ENCODE measurements at places on chromosomes 16 and 17.

- DNase-seq: no peak
Measured at GRCh38 chr17:58082341-58082869, 814 bp upstream of the DYNLL2 start.

GRCh38 chr17:14921936-14922335 is 343.2 kb downstream of the PMP22 start:
- DNase-seq: no peak

- DNase-seq: no peak
Measured at GRCh38 chr16:4090351-4090851, 25.8 kb downstream of the ADCY9 start.

DNA sequence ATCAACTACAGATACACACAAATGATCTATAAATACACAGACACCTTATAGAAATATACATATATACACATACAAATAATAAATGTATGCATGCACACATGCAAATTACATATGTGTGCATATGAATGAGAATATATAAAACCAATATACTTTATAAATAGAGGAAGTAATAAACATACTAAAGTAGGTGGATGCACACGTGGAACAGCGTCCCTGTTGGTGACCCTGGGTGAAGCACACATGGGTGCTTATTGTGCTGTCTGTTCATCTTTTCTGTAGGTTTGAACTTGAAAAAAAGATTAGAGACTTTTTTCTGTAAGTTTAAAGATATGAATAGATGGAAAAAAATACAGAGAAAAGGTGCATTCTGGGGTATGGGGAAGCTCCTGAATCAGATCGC is 111.3 kb downstream of the SDR42E1 start:
- no peak for DNase-seq

- no peak for DNase-seq
Measured at GRCh38 chr16:82626791-82627261, at the start of gene CDH13. Gene CDH13, plus strand, starts transcription at chr16:82626969.

DNA sequence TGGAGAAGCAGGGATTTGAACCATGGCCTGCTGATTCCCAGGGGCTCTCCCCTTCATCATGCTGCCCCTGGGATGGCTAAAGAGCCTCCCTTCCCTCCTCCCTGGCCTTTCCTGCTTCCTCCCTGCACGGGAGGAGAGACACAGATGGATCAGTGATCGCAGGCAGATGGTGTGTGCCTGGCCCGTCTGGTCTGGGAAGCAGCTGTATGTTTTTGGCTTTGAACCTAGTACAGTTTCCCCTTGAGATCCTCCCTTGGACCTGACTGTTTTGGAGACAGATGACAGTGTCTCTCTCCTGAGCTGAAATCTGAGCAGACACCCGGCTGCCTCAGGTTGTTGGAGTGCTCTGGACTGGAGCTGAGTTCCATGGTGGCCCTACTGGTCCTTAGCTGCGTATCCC is 29.0 kb upstream of the ATP2C2 start:
- no peak for DNase-seq

DNA sequence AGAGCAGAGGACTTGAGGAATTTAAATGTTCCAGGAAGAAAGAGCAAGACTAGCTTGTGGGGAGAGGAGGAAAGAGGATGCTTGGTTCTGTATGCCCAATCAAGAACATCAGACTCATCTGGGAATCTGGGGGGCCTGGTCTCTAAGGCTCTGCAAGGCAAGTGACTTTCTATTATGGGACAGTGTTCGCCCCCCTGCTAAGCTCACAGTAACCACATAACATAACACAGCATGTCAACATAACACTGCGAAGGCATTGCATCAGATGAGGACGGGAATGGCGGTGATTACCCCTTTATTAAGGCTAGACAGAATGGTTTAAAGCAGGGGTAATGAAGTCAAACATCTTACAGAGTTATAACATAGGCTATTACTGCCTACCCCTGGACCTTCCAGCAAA is 176.6 kb upstream of the IRX6 start:
- no peak for DNase-seq

GRCh38 chr17:48570325-48571023 is 7.7 kb downstream of the HOXB4 start:
- no peak for DNase-seq

DNA sequence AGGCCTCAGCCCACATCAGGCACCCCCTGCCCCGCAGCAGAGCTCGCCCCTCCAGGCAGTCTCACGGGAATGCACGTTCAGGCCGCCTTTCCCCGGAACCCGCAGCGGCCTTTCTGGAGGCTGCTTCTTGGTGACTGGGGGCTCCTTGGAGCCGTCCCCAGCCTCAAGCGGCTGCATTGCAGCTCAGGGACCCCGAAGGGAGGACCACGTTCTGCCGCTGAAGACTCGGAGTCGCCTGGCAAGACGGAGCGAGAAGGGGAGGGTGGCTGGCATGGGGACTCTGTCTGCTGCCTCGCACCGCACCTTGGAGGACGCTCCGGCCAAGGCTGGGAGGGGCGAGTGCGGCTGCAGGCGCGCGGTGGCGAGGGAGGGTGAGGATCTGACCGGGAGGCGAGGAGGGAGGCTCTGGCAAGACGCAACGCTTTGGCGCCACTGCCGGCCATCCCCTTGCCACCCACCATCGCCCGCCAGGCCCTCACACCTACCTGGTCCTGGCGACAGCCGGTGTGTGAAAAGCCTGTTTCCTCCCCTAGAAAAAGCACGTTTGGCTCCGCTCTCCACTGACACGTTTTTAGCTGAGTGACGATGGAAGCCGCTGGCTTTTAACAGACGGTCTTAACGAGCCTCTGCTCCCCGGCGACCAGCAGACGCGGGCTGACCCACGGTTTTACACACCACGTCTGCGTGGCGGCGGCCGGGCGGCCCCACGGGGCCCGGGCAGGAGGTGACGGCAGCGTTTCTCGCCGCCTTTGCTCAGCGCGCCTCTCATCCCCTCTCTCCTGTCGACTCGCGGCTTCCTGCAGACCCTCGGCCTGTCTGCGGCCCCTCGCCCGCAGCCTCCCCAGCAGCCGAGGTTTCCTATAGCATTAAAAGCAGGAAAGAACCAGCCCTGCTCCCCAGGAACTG is 16.7 kb upstream of the GNG13 start:
- no peak for DNase-seq

DNA sequence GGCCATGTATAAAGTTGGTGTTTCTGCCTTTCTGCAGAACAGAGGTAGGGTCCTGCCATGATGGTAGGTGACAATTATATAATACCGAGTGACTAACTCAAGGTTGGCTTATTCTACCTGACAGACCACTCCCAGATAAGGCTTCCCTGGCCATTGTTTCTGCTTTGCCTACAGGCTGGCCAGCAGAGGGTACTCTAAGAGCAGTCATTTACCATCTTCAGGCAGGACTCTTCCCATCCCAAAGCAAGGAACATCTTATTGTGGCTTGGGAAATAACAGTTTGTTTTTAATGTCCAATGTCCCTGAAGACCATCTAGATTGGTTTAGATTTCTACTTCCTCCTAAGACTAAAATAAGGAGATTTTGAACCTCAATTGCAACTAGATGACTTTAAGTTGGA is 74.1 kb downstream of the SNX11 start:
- DNase-seq: no peak

DNA sequence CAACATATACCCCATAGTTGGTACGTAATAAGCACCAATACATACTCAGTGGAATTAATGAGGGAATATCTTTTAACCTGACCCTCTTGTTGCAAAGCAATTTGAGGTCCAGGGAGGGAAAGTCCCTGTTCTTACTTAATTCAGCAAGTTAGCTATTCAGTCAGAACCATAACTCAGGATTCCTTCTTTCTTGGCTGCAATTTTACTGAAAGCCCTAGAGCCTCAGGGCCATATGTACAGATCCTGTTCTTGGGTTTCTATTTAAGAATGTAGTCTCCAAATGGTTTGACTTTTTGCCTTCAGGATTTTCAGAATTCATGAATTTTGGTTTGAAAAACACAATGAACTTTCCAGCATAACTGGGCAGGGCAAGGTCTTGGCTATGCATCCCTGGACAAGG is 436.5 kb downstream of the HS3ST4 start:
- no peak for DNase-seq

GRCh38 chr17:29116804-29117753 is 63.1 kb downstream of the MYO18A start:
- peak; percentile 84 for DNase-seq

DNA sequence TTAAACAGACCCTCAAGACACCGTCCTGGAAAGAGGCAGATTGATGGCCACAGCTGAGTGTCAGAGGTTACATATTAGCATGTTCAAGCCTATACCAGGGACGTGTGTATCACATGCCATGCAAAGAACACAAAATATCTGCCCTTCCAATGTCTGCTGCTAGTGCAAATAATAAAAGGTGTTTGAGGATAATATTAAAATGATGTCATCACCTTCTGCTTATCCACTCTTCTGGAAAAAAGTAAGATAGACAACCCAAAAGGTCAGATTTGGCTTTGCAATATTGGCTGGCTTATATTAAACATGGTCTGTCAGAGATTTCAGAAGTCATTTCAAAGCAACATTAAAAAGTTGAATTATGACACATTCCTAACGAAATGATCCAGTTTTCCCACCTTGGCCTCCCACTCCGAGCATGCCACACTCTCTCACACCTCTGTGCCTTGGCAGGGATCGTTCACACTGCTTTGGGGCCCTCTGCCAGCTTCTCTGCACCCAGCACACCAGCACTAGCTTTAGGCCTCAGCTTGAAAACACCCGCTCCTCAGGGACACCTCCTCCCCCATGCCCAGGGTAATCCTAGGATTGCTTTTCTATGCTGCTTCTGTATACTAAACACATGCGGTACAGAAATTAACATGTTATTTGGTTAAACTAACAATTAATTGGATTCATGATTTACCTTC is 248.2 kb downstream of the NTN1 start:
- no peak for DNase-seq

GRCh38 chr16:78460428-78460827 is 361.0 kb downstream of the WWOX start:
- no peak for DNase-seq

GRCh38 chr17:58344791-58345157 is 7.2 kb downstream of the SUPT4H1 start:
- peak; percentile 79 for DNase-seq

DNA sequence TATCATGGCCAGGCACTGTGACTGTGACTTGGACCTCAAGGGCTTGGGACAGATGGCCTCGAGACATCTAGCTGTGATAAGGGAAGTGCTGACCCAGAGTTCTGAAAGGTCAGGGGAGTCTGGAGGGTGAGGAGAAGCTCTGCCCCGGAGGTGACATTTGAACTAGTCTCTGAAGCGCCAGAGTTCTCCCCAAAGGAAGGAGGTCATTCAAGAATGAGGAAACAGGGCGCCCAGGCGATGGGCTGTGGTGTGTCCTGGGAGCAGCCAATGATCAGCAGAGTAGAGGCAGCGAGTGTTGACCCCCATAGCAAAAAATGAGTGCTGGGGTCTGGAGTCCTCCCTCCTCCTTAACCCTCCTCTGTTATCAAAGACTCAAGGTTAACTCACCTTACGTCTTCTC is 4.9 kb downstream of the STARD3 start:
- DNase-seq: no peak

DNA sequence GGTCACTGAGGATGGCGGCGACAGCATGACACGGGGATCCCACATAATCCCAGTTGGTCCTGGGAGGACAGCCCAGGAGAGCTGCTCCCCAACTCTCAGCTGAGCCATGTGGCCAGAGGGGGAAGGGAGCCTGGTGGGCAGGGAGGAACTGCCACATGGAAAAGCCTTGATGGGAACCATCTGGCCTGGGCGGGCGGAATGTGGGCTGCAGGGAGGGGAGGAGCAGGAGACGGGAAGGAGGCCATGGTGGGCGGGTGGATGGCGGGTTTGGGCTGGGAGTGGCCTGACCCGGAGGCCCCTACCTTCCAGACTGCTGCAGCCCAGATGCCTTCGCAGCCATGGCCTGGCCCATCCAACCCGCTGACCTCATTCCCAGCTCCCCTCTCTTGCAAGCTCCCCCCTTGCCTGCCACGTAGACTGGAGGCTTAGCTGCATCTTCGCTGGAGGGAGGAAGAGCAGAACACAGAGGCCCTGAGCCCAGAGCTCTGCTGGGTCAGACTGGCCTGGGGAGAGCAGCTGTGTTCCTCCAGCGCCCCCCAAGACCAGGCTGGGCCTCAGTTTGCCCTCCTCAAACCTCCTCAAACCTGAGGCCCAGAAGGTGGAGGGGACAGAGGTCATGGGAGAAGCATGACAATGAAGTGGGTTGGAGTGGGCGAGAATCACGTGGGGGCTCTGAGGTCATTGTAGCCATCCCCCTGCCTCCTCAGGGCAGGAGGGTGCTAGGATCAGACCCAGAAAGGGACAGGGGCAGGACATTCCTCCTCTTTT is 8.2 kb upstream of the COL1A1 start:
- DNase-seq: no peak

DNA sequence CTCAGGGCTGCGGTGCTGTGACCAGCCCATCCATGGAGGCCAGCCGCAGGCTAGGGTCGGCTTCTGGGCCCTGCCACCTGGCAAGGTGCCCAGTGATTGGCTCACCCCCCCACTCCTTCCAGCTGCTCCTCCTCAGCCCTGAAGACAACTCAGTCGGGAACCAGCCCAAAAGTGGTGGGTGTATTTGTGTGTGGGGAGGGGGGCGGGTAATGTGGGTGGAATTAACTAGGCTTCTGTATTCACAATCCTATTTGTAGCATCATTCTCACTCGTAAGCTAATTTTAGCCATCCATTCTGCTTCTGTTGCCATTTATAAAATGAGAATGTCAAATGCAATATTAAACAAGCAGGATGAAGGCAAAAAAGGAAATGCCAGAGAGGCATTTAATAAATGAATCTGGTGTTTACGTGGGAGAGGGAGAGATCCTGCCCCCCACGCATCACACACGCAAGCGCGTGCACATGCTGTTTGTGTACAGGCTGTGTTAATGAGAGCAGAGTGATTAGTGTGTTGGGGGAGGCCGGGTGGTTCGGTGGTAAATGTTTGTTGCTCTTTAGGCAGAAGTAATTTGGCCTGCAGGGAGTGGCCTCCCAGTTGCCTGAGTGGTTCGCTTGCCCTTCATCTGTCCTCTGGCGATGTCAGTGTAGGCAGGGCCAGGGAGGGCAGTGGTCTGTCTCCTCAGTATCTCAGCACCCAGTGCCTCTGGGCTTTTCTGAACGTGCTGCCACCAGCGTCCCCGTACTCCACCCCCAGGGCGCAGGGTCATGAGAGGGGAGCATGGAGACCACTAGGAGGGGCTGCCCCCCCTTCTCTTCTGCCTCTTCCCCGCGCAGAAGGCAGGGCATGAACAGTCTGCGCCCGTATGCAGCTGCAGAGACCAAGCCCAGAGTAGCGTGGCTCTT is 140.1 kb downstream of the CCDC182 start:
- DNase-seq: peak; percentile 63

GRCh38 chr17:1999557-2000251 is 25.4 kb downstream of the RTN4RL1 start:
- no peak for DNase-seq

- no peak for DNase-seq
Measured at GRCh38 chr16:72886346-72886974, 161.5 kb downstream of the ZFHX3 start.

GRCh38 chr17:16007439-16007838 is 7.8 kb downstream of the TTC19 start:
- DNase-seq: no peak

GRCh38 chr17:65027305-65027704 is 29.2 kb downstream of the GNA13 start:
- DNase-seq: peak; percentile 62

- no peak for DNase-seq
Measured at GRCh38 chr17:64938290-64938689, 19.0 kb upstream of the LRRC37A3 start.

GRCh38 chr16:21214086-21214485 is 2.7 kb upstream of the ZP2 start:
- no peak for DNase-seq

All from CD4-positive, alpha-beta T cell treated with Interleukin-17A for 4 hours (primary cell).